ENCODE measurements at places on chromosomes 4 and X.

DNA sequence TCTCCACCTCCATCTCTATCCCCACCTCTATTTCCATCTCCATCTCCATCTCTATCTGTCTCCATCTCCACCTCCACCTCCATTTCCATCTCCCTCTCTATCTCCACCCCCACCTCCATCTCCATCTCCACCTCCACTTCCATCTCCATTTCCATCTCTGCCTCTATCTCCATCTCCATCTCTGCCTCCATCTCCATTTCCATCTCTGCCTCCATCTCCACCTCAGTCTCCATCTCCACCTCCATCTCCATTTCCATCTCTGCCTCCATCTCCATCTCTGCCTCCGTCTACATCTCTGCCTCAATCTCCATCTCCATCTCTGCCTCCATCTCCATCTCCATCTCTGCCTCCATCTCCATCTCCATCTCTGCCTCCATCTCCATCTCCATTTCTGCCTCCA, 40.8 kb upstream of the CHRNA9 start:
- DNase-seq, result no peak

- DNase-seq, result no peak
Observed at GRCh38 chr4:20443015-20443805, 191.5 kb downstream of the SLIT2 start.

GRCh38 chr4:44326741-44327140, 121.9 kb downstream of the KCTD8 start:
- peak; percentile 59 for DNase-seq

- DNase-seq, result no peak
Observed at GRCh38 chr4:178671766-178672165, 1229.5 kb upstream of the AGA start.

DNA sequence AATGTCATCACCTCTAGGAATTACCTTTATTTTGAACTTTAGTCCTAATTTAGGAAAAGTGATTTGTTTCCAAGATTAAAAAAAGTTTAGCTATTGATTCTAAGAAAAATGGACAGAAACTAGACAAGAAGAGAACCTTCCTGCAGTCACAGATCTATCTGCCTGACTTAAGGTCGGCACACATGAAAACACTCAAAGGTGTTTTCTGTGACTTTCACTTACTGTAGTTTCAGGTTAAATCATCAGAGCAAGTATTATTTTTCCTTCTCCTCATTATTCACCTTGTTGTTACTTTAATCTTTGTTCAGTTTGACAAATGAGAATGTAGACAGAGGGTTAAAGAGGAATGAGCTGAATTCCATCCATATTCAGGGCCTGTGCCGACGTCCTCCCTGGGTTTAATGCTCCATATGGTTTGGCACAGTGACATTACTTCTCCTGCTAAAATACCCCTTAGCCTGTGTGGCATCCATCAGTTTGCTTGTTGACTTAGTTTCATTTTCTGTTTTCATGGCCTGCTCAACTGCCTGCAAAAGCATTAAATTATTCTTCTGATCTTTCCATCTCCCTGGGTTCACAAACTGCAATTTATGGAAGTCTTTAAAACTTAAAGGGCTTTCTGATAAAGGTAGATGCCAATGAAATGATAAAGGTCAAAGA, 352.7 kb downstream of the NKX6-1 start:
- no peak for DNase-seq

DNA sequence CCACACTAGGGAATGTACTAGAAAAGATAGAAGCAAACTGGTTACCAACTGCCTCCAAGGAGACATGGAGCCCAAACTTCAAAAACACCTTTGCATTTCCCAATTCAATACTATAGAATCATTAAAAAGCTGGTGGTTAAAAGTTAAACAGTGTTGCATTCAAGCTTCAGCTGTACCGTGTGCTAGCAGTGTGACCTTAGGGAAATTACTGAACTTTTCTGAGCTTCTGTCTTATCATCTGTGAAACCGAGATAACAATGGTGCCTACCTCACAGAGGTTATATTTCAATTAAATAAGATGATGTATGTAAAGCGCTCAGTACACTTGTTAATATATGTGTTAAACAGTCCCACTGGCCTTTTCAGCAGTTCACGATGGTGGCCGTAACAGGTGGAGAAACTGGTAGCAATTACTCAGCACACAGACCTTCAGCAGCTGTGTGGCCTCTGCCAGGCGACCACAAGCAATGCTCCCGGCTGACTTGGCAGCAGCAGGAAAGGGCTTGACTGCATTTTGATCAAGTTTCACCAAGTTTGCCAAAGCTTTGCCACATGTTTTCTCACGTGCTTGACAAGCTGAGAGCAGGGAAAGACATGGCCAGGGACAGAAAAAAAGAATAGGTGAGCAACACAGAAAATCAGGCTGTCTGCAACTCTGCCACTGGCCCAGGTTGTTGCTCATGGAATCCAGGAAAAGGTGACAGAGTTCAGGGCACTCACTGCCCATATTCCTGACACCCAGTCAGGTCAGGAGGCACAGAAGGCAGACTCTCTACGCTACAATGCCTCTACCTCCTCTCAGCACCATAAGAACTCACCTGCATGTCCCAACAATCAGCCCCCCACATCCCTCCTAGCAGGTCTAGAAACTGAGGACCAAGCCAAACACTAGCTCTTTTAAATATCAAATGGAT, 72.1 kb downstream of the PARM1 start:
- DNase-seq, result peak; percentile 95

GRCh38 chrX:53421772-53422085, 725 bp downstream of the SMC1A start:
- DNase-seq, result no peak

DNA sequence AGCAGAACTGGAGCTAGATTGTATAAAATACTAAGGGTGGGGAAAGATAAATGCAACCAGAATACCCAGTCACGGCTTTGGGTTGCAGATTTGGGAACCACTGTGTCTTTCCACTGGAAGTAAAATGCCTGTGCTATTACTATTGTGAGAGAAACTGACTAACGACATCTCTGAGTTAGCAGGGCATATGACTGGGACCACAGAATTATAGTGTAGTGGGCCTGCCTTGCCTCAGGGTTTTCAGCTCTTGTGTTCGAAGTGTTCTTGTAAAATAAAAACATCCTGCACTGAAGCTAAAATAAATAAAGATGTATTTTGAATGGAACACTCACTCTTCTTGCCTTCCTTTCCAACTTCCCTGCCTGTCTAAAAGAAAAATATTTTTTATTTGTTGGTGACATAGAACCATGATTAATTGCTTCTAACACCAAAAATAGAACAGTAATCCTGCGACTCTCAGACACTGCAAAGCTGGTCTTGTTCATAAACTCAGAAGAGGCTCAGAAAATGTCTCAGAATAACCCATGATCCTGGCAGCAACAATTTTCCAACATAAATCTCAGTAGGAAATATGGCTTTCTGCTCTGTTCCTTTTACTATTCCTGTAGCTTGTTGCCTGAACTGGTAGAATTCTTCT, 104.2 kb downstream of the FAM47B start:
- DNase-seq, result peak; percentile 0

GRCh38 chr4:105976915-105977314, 81.6 kb downstream of the NPNT start:
- DNase-seq, result no peak

DNA sequence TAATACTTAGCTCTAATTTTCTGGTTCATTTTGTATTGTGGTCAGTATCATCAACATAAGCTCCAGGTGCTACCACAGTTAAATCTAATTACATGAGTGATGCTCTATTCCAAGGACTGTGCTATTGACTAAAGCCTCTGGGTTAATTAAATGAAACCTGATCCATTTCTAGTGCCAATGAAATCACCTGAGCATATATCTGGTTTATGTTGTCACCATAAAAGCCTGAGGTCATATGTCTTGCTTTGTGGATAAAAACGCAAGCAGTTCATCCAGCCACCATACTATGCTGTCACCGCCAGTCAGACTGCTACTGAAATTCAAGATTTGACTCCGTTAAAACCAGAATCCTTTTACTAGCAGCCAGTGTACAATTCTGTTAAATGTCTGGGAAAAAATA, 64.2 kb upstream of the ZNF518B start:
- no peak for DNase-seq

DNA sequence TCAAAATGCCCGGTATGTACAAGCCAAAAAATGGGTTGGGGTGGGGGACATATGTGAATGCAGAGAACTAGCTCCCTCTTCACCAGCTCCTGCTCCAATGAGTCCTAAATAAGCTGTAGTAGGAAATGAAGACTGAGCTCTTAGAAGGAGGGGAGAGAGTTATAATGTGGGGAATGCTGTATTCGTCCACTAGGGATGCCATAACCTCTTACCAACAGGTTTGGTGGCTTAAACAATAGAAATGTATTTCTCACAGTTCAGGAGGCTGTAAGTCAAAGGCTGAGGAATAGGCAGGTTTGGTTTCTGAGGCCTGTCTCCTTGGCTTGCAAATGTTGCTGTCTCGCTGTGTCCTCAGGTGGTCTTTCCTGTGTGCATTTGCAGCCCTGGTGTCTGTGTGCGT, 4.4 kb upstream of the INPP4B start:
- no peak for DNase-seq

- DNase-seq, result no peak
Observed at GRCh38 chr4:3257556-3258482, 8.9 kb downstream of the MSANTD1 start.

- peak; percentile 35 for DNase-seq
Observed at GRCh38 chr4:4521136-4521535, 20.7 kb downstream of the STX18 start.

GRCh38 chrX:82676386-82676785, 831.7 kb upstream of the POU3F4 start:
- DNase-seq, result no peak

DNA sequence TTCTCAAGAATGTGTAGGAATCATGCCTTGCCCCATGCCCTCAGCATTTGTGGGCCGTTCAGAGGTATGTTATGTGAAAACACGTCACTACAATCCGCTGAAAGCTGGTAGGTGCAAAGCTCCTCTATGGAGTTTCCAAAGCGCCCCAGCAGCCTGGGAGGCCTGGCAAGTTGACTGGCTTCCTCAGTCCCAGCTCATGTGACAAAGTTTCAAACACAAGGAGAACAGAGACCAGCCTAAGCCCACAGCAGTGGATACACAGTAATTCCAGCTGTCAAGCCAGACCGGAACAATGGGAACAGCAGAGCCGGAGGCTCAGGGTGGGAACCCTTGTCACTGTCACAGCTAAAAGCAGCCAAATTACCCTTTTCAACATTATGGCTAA, 33.5 kb downstream of the NAT8L start:
- DNase-seq, result peak; percentile 11

DNA sequence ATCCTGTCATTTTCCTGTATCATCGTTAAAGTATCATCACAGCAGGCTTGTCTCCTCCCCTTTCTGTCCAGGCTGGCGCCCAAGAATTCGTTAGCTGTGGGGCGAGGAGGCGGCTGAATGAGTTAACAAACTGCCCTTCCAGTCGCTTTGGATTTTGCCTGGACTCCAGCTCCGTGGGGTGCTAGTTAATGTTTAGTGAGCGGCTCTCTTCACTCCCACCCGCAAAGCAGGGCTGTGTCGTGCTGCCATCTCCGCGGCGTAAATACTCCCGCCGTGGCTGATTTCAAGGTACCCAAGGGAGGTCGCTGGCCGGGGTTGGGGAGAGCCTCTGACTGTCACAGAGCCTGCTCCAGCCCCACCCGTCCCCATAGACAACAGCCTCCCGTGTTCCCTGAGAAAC, 44.9 kb upstream of the SPRY1 start:
- no peak for DNase-seq

DNA sequence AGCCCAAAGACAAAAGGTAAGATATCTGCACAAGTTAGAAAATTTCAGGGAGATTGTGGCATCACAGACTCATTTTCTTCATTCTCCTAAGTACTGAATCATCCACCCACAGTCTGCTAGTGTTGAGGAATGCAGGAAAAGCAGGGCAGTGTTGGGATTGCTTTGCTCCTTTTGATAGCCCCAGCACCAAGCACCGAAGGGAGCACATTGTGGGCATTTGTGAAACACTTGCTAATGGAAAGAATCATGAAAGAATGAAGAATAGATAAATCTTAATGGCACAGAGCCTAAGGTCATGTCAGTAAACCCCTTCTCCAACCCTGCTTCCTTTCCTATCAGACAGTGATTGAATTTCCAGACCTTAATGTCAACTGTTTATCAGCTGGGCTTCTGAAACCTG, 103.1 kb upstream of the GPRIN3 start:
- DNase-seq, result no peak

GRCh38 chrX:317424-318067, 1.1 kb downstream of the GTPBP6 start:
- DNase-seq, result no peak

- no peak for DNase-seq
Observed at GRCh38 chrX:97847885-97848679, 964.4 kb downstream of the RPA4 start.

- no peak for DNase-seq
Observed at GRCh38 chr4:7435471-7436061, 836 bp upstream of the PSAPL1 start.

- no peak for DNase-seq
Observed at GRCh38 chrX:8204943-8205342, 33.9 kb upstream of the VCX2 start.

DNA sequence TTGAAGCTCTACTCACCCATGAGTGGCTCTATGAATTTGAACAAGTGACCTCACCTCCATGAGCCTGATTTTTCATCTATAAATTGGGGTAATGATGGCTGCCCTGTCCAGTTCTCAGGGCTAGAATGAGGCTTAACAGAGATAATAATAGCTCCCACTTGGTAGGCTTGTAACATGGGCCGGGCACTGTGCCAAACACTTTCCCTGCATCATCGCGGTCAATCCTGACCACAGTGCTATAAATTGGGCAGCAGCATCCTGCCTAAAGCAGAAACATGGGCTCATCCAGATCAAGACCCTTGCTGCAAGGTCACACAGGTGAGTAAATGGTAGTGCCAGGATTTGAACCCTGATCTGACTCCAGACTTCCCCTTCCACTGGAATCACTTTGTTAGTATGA, 12.8 kb downstream of the APLN start:
- DNase-seq, result no peak

- no peak for DNase-seq
Observed at GRCh38 chrX:139304471-139304870, 226.1 kb upstream of the F9 start.

GRCh38 chr4:60201052-60201673, 999.0 kb upstream of the ADGRL3 start:
- peak; percentile 81 for DNase-seq
